Stimulated activated CD4-positive, alpha-beta T cell treated with anti-CD3 and anti-CD28 coated beads, TNF-alpha, amount 100 ng/mL, for 1 hour (primary cell): ENCODE measurements at places on chromosomes 12 and 14.

DNA sequence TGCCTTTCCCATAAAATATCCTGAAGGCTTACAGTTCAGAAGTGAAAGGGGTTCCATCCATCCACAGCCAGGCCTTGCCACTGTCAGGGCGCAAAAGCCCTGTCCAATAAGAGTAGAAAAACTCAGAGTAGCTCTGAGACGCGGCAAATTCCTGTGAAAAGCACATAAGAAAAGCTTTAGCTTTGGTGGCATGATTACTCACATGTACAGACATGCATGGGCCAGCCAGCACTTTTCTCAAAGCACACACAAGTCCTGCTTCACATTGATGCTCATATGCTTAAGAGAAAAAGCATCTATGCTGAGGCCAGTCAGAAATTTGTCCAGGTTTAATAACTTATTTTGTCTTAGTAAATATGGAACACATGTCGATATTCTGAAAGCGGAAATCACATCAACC lies 25.5 kb downstream of the CLEC1A start:
- DNase-seq, result no peak

GRCh38 chr12:58443981-58444371 lies 476.3 kb downstream of the LRIG3 start:
- no peak for DNase-seq

- no peak for DNase-seq
Observed at GRCh38 chr12:74530676-74531075, 7.0 kb upstream of the ATXN7L3B start.

DNA sequence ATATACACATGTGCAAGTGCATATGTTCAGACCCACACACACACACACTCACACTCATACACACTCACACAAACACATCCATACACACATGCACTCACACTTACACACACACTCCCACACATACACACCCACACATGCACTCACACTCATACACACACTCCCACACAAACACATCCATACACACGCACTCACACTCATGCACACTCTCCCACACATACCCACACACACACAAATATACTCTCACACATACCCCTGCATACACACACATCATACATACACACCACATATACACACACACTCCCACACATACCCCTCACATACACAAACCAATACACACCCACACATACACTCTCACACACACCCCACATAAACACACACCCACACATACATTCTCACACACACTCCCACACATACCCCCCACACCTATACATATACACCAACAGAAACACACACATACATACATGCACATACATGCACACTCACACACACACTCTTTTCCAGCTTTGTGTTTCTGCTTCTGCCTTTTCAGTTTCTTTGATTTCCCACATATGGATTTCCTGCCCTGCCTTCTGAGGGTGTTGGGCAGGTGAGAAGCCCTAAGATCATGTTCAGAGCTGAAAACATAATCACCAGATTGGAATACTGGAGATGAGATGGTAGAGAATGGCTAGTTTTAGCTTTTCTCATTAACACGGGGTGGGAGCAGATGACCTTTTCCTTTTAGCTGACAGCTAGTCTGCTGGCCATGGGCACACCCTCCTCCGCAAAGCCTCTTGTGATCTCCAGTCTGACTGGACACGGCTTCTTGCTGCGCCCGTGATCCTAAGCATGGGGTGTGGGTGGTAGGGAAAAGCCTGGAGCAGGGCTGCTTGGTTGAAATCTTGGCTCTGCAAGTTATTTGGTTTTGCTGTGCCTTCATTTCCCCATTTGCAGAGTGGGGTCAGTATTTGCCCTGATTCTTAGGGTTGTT lies 214.0 kb downstream of the CHST11 start:
- DNase-seq, result no peak

GRCh38 chr12:128449146-128449894 lies 182.3 kb downstream of the TMEM132C start:
- DNase-seq, result no peak

DNA sequence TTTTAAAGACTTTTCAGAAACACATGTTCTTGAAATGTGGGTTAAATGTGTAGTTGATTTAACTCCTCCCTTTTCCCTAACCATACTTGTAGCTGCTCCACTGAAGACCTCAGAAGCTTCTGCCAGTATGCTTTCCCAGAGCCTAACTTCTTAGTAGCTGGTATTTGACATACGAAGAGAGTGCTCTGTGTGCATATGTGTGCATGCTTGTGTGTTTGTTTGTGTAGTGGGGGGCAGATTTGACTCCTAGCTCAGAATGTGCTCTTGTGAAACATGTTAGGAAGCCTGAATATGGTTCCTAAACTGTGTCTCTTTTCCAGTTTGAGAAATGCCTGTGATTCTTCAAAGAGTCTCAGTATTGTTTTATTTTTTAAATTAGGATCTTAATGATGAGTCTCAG lies 420.4 kb downstream of the PCNX1 start:
- DNase-seq, result no peak

DNA sequence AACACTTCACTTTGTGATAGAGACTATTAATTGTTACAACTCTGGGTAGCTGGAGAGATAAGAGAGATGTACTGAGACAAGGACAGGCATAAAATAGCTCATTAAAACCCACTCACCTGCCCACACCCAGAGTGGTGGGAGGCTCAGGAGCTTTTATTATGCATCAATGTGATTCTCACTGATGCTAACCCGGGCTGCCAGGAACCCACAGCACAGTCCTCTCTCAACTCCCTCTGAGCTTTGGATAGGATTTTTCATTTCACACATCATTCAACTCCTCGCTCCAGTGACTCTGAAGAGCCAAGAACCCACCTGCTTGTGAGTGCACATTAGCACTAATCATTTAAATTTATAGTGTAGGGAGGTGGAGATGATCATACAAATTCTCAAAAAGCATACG lies 827.9 kb downstream of the FLRT2 start:
- DNase-seq, result no peak

DNA sequence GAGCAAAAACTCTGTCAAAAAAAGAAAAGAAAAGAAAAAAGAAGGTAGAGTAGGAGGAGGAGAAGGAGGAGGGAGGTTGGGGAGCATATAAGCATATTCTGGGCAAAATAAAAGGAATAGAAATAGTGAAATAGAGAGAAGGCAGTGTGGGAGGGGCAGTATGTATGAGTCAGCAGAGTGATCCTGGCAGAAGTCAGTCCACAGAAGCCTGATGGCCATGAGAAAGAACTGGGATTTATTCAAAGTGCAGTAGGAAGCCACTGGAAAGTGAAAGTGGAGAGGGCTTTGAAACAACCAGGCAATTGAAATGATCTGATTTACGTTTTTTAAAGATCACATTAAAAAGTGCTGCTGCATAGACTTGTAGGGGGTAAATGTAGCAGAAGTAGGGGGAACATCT lies 368.6 kb upstream of the USP15 start:
- no peak for DNase-seq

GRCh38 chr14:50452979-50453705 lies 56.5 kb upstream of the CDKL1 start:
- no peak for DNase-seq

DNA sequence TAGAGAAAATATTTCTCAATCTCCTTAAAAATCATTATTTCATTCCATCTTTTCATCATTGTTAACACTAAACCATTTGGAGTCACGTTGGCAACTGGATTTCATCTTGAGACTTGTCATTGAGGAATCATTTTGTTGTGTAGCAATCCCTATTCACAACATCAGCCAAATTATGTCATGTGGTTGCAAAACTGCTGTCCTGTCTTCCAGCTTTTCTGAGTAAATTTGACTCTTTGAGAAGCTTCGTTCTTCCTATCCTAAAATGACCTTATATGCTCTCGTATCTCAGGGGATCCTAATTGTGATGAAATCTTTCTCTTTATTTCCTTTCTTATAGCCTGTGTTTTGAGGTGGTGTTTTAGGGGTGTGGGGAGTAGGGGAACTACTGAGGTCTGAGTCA lies 30.6 kb upstream of the KICS2 start:
- DNase-seq, result no peak

GRCh38 chr12:58425481-58426392 lies 484.4 kb downstream of the ATP23 start:
- DNase-seq, result no peak

DNA sequence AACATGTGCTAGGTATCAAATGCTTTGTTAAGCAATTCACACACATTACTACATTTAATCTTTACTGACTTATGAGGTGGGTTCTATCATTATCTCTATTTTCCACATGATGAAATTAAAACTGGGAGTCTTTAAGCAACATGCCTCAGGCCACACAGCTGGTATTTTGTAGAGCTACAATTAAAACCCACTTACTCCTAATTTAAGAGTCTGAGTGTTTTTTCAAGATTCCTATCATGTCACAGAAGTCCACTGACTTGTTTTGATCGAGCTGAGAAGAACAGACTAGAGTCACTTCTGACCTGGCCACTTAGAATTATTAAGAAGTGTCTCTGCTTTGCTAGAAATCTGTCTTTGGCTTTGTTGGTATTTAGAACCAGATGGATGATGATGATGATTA lies 670.7 kb downstream of the NRXN3 start:
- DNase-seq, result no peak

- DNase-seq, result no peak
Observed at GRCh38 chr14:81986005-81986404, 452.4 kb upstream of the SEL1L start.

DNA sequence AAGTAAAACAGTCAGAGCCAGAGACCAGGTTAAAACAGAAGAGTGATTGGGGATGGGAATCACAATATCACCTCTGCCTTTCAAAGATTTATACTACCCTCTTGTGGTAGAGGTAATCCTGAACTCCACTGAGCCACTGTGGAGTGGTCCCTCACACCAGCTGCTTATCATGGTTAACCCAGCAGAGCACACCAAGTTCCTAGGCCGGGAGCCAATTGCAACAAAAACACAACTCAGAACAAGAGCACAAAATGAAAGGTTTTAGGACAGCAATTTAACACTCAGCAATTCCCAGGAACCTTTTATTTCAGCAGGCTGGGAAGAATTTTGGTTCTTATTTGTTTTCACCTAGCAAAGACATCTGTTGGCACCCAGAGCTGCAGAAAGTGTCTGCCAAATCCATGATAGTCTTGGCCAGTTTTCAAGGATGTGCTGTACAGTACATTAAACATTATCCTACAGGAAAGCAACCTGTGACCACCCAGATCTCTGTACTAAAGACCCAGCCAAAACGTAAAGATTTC lies 220.5 kb upstream of the ATXN7L3B start:
- no peak for DNase-seq
